ENCODE measurements at places on chromosomes 4 and X.
A peak's percentile ranks its signal among the peaks of the same experiment; 100 is the strongest.

DNA sequence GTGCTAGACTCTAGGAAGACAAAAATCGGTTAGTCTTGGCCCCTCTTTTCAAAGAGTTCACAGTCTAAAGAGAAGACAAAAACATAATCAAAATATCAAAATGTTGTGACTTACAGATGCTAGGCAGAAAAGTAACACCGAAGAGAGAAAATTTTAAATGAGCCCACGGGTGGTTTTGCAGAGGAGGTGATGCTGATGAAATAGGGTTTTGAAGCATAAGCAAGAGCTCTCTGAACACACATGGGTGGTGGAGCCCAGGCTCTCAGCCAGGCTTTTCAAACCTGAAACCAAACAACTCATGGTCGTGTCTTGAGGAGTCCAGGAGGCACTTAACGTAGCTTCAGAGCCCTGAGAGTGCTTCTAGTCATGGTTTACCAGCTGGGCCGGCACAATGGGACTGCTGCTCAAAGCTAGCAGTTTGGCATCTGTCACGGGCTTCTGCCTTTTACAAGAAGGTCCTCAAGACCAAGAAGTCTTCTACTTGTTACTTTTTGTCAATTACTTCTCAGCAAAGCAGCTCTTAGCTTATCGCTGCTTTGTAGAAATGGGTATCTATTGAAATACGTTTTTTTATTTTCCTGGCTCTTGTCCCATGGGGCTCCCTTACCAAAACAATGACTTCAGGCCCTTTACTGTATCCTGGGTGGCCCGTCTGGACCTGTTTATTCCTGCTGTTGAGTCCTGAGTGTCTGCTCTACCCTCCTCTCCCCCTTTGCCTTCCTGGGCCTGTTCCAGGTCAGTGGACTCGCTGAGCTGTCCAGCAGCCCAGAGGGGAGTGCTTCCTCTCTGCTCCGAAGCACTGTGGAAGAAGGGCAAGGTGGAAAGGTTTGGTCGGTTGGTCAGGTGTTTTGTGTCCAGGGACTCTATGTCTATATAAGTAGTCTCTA is 69.5 kb downstream of the TNIP2 start:
- DNase-seq = no peak

- no peak for DNase-seq
Measured at GRCh38 chr4:145178740-145179280, 1.6 kb downstream of the OTUD4 start.

- no peak for DNase-seq
Measured at GRCh38 chr4:134089885-134090284, 111.7 kb downstream of the PABPC4L start.

- DNase-seq = no peak
Measured at GRCh38 chrX:71070531-71070930, 2.4 kb upstream of the SNX12 start.

DNA sequence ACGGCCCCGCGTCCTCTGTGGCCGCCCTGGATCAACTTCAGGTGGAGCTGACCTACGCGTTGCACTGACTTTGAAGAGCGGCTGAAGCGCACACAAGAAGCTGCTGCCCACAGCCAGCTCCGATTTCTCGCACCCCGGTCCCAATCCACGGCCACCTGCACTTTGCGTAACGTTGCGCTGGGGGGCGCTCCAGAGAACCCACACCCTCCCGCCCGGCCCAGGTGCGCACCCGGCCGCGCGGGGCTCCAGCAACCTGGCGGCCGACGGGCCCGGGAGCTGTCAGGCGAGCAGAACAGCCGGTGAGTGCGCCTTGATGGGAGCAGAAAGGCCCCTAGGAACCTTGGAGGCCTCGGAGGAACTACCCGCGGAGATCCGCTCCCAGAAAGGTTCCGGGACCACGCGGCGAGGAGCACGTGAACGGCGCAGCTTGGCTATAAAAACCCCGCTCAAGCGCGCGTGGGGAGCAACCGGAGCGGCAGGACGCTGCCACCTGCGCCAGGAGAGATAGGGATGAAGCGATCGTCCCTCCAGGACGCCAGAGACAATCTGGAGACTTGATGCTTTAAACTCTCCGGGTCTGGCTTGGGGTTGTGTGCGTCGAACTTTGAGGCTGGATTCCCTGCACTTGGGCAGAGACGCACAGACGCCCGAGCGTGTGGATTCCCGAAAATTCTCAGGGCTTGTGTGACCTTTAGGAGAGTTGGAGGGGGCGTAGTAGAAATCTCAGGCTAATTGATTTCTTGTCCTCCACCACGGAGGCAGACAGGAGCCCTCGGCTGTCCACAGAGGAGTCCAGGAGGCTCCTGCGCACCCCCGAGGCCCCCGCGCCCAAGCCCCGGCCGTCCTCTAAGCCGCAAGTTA is 591 bp upstream of the NWD2 start:
- DNase-seq = no peak

DNA sequence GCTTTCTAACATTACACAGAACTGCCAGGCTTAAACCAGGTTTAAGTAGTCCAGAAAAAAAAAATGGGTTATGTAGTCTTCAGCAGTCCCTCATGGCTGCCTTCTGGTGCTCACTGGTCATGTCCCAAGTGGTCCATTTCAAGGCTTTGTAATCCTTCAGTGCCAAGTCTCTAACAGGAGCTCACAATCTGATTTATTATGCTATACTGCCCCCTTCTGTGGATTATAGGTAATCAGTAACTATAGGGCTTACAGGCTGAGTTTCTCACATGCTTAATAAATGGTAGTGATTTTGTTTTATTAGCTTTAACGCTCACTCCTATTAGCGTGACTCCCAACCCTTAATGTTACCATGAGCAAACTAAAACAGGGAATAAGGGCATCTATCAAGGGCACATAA is 92.5 kb upstream of the EDA2R start:
- DNase-seq = no peak

GRCh38 chrX:45824471-45824870 is 623.8 kb upstream of the DIPK2B start:
- DNase-seq = peak; percentile 10

DNA sequence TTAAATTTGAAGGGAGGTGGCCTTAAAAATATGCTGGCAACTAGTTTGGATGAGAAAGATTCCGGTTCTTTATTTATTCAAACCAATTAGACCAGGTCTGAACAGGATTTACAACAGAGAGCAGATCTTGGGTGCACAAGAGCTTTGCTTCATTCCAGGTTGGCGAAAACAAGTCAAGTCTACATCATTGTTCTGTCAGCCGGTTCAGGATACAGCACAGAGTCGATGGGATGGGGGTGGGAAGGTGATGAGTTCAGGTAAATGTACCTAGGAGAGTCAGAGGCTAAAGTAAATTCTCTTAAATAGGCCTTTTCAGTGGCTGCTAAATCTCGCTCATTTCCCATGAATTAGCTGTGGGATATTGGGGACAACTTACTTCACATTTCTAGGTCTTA is 882 bp upstream of the STIM2 start:
- DNase-seq = peak; percentile 52

GRCh38 chr4:53622739-53623151 is 31.5 kb upstream of the LNX1 start:
- no peak for DNase-seq
